ENCODE measurements at places on chromosomes 11 and 22.

GRCh38 chr22:43128928-43129424, 14.2 kb downstream of the MCAT start:
- no peak for DNase-seq

- peak; percentile 56 for DNase-seq
Observed at GRCh38 chr11:62124186-62125113, 639 bp downstream of the INCENP start.

DNA sequence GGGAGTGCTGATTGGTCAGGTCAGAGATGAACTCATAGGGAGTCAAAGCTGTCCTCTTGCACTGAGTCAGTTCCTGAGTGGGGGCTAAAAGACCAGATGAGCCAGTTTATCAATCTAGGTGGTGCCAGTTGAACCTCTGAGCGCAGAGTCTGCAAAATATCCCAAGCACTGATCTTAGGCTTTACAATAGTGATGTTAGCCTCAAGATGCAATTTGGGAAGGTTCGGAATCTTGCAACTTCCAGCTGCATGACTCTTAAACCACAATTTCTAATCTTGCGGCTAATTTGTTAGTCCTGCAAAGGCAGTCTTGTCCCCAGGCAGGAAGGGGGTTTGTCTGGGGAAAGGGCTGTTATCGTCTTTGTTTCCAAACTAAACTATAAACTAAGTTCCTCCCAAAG, 92.3 kb upstream of the PARVA start:
- DNase-seq: no peak

- no peak for DNase-seq
Observed at GRCh38 chr22:42185915-42186439, 55.4 kb upstream of the CYP2D6 start.

DNA sequence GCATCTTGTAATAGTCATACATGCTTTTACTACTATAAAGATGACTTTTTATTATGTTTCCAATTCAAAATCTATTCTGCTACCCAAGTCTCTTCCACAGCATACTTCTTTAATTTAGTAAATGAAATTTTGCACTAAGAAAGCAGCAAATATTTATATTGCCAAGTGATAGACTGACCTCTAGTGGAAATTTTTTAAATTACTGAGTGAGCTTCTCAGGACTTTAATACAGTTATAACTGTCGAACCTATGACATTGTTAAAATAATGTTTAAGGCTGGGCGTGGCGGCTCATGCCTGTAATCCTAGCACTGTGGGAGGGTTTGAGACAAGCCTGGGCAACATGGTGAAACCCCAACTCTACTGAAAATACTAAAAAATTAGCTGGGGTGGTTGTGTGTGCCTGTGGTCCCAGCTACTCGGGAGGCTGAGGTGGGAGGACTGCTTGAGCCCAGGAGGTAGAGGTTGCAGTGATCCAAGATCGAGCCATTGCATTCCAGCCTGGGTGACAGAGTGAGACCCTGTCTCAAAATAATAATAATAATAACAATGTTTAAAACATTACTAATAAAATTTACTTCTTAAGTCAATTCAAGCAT, 27.3 kb downstream of the STK33 start:
- no peak for DNase-seq

- DNase-seq: no peak
Observed at GRCh38 chr11:114136686-114137640, 77.5 kb downstream of the ZBTB16 start.

DNA sequence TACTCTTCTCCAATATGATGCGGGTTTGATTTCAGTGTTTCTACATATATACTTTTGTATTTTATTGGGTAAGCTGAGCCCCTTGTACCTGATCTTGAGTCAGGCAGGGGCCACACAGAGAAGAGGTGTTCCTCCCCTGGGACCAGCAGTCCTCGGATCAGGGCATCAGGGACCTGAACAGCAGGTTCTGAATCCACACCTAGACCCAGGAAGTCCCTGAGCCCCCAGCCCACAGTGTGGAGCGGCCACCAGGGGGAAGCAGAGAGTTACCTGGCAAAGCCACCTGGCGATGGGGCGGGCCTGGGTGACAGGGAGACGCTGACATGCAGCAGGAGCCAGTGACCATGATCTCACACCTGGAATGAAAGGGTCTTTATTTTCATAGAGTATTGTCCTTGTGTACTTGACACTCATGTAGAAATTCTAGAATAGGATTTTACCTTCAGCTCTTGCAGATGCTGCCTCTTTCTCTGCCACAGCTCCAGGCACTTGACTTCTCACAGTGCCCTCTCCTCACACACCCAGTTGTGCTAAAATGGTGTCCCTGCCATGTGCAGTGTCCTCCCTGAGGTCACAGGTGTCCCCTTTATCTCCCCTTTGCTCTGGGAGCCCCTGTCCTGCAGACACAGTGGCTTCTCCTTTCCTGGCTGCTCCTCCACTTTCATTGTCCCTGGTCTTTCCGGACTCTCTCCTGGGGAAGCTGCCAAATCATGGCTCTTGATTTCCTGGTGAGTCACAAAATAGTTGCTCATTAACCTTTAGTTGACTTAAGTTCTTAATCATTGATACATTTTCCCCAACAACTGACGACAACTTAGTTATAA, 48.5 kb downstream of the GGTLC2 start:
- peak; percentile 67 for DNase-seq

GRCh38 chr22:30984317-30984716, 15.3 kb downstream of the TUG1 start:
- DNase-seq: no peak

- no peak for DNase-seq
Observed at GRCh38 chr11:21501245-21501644, 691.6 kb upstream of the ANO5 start.

DNA sequence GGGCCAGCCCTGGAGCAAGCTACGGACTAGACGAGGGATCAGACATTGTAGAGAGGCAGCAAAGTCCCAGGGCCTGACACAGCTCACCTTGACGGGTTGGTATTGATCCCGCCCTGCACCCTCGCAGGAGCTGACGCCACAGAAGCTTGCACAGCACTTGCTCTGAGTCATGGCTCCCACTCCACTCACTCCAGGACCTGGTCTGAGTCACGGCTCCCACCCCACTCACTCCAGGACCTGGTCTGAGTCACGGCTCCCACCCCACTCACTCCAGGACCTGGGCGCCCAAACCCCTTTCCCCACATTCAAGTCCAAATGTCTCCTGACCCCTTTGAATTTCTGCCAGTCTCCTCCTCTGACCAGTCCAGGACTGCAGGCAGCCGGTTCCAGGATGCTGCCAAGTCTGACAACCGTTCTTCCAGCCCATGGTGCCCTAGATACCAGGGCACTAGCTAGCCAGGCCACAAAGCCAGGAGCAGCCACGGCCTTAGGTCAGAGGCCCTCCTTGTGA, 6.0 kb upstream of the PNPLA5 start:
- DNase-seq: no peak

GRCh38 chr11:9858822-9859221, 194.9 kb downstream of the SWAP70 start:
- no peak for DNase-seq

- DNase-seq: no peak
Observed at GRCh38 chr11:88327462-88328143, 9.9 kb downstream of the CTSC start.

DNA sequence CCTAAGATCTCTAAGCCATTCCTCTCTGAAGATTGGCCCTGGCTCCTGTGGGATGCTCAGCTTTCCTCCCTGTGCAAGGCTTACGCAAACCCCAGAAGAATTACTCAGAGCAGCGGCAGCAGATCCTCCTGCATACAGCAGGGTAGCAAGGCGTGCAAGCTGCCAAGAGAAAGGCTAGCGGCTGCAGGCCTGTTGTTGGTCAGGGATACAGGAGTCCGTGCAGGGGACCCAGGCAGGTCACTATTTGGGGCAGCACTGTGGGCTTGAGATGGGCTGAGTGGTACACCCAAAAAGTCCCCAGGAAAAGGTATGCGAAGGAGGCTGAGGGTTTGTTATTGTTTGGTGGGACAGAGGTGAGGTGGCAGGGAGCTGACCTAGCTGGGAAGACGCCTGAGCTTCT, 1.5 kb downstream of the GLB1L2 start:
- peak; percentile 19 for DNase-seq

- DNase-seq: no peak
Observed at GRCh38 chr11:72972496-72973128, 158.4 kb downstream of the ATG16L2 start.

DNA sequence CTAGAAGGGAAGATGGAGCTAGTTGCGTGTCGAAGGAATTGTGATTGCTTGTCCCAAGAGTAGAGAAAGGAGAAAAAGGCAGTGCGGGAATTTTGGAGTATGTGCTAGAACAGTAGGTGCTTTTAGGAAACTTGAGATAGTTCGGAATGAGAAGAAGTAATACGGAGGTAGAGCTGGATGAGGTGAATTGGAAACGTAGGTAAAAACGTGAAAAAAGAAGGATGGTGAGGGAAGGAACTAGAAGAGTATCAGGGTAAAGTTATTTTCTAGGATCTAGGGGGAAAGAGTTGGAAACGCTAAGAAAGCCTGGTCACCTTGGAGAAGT, 1.4 kb downstream of the CEP57 start:
- DNase-seq: no peak

GRCh38 chr11:114040706-114041211, 18.8 kb upstream of the ZBTB16 start:
- no peak for DNase-seq

DNA sequence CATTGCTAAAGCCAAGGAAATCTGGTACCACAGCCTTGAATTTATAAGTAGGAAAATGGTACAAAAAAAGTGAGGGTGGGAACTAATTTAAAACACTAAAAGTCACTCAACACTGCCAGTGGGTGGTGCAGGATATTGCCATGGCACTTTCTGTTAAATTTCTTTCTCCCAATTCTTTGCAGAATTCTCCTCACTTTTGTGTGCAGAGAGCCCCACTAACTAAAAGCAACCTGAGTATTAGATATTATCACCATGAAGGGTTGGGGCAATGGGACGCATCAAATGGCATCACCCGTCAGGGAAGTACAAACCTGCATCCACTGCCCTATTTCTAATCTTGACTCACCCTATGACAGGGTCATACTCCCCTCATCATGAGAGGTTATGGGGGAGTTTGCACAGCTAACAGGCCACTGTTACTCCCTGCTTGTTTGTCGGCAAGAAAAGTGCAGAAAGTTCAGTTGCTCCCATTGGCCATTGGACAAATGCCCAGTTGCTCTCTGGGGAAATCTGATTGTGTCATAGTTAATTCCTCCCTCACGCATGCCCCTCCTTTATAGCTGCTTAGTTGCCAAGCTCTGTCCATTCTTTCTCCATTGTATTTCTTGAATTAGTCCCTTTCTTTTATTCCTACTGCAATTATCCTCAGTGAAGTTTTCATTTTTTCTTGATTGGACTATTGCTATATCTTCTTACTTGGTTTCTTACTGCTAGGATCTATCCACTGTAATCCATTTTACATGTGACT, 93.8 kb upstream of the BLID start:
- DNase-seq: no peak

DNA sequence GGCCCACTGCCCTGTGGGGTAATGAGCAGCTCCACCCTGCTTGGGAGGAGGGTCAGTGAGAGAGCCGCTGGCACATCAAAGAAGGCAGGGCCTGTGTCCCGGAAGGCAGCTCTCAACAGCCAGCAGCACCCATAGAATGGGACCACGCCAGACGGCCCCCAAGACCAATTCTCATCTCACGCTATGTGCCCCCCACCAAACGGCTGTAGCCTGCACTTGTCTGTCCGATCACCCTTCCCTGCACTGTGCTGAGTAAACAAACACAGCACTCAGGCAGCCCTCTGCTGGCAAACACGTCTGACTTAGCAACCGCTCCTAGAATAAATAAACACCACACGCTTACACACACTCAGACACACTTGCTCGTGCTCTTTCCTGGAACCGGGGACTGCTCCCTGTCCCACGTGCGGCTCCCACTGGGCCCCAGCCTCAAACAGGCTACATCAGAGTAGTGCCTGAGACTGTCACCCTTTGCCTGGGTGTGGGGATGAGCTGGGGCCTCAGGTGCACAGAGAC, 53.2 kb upstream of the CDON start:
- DNase-seq: no peak

DNA sequence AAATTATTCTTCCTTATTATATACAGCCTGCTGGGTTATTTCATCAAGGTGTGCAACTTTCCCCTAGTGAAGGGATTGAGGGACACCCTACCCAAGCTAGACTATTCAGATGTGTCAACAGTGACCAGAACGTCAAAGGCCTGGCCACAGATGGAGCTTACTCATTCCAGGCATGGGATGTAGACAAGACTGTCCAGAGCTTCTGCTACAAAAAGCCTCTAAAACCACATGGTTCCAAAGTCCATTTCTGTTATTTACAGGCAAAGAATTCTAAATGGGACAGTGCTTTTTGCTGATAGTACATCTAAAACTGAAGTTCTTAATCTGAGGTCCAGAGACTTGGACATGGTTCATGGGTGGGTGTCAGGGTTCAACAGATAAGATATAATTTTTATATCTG, 9.7 kb upstream of the SMCO4 start:
- no peak for DNase-seq

GRCh38 chr22:26327306-26327705, 101.8 kb upstream of the ASPHD2 start:
- no peak for DNase-seq

DNA sequence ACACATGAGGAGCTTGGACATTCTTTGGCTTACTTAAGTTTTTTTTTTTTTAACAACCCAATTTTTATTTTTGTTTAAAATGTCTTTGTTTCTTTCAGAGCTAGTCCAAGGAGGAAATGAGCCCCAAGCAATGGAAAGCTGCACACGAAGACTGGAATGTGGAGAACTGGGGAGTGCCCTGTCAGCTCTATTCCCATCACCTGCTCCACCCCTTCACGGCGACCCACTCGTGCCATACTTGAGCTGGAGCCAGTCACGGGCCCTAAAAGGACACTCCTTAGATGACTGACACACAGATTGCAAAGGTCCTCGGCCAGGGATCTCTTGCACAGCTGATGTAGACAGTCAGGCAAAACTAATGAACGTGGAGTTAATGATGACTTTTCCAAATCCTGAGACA, 10.6 kb upstream of the SLC25A18 start:
- DNase-seq: no peak

- DNase-seq: no peak
Observed at GRCh38 chr22:19571207-19571795, 47.1 kb upstream of the CLDN5 start.

DNA sequence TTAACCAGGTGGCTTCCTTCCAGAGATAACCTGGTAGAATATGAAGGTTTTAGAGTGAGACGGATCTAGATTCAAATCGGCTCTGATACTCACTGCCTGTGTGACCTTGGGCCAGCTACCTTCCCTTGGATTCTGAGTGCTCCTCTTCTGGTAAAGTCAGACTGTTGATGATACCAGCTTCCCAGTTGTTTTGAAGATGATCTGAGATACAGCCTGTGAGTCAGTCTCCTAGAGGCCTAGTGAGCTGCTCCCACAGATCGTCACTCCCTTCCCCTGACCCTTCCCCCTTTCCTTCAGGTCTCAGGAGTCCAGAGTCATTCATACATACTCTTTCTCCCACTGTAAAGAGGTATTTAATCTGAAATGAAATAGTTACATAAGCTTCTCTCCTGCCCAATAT, 207.8 kb downstream of the GRIK4 start:
- no peak for DNase-seq

DNA sequence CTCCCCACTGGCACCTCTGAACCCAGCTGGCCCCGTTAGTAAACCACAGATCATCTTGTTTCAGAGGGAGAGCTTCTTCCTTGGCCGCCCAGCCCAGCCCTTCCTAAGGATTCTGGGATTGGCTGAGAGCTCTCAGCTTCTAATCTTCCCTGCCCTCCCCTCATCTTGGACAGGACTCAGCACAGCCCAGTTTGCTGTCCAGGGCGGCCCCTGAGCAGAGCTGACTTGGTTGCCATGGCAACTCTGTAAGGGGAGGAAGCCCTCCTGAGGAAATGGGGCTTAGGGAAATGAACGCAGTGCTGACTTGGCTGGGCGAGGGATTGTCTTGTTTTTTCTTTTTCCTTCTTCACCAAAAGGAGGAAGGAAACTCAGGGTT, 4.6 kb downstream of the APOL4 start:
- no peak for DNase-seq

Data from activated naive CD4-positive, alpha-beta T cell treated with anti-CD3 and anti-CD28 coated beads, Interleukin-2, amount 10 ng/mL, durations not matched to agents 7 days and 5 days (primary cell).